Thymus (tissue), 14 donors: ENCODE measurements at places on chromosomes 2 and 18.

- no peak overlapping the region for H3K4me3 ChIP-seq
- no peaks in the 10 kb centered on the region for H3K27me3 ChIP-seq
- no peaks in the 10 kb centered on the region for H3K36me3 ChIP-seq
- DNase-seq: no peak
- H3K4me1 ChIP-seq: no peaks in the 10 kb centered on the region
Observed at GRCh38 chr2:8134473-8134932, 547.4 kb upstream of the ID2 start.

DNA sequence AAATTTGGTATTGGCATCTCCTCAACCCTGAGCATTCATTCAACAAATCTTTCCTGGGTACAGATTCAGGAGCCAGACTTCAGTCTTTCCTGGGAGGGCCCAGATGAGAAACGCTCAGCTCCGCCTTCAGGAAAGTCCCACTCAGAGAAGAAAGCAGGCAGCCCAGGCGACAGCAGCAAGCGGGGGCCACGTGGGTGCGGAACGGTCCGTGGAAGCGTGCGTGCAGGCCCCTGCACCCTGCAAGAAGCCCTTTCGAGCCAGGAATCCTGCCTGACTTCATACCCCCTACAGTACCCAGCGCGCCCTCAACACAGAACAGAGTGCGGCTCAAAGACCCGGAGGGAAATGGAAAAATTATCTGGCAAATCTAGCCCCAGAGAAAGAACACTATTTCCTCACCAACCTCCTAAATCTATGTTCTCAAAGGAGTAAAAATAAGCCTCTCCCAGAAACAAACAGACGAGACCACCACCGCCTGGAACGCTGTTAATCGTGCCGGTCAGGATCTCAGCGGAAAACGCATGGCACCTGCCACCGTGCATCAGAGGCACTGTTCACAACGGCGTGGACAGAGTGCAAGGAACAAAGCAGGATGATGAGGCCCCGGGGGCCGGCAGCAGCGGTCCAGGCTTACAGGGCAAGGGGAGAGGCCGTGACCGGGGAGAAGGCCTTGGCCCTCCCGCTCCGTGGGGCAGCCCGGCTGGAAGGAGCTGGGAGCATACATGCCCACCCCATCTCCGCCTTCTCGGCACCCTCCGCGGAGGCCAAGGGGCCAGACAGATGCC, 318.3 kb downstream of the EIPR1 start:
- H3K4me3 ChIP-seq: no peak overlapping the region
- no peaks in the 10 kb centered on the region for H3K27me3 ChIP-seq
- DNase-seq: no peak
- no peaks in the 10 kb centered on the region for H3K4me1 ChIP-seq
- H3K36me3 ChIP-seq: no peaks in the 10 kb centered on the region

DNA sequence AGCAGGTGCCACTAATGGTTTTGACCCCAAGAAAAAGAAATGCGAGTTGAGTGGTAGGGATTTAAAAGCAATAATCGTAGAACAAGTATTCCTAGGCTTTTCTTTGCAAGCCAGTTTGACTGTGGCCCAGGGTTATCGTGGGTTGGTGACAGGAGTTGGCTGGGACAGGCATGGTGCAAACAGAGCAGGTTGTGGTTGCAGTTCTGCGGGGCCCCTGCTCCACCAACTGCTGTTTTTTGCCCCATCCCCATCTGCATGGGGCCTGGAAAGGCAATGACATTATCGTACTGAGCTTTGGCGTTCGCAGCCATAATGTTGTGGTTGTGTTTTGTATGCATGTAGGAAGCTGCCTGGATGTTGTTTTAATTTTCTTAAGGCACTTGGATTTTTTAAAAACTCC, 274.0 kb downstream of the TSN start:
- DNase-seq: no peak
- no peak overlapping the region for H3K4me3 ChIP-seq
- no peaks in the 10 kb centered on the region for H3K27me3 ChIP-seq

DNA sequence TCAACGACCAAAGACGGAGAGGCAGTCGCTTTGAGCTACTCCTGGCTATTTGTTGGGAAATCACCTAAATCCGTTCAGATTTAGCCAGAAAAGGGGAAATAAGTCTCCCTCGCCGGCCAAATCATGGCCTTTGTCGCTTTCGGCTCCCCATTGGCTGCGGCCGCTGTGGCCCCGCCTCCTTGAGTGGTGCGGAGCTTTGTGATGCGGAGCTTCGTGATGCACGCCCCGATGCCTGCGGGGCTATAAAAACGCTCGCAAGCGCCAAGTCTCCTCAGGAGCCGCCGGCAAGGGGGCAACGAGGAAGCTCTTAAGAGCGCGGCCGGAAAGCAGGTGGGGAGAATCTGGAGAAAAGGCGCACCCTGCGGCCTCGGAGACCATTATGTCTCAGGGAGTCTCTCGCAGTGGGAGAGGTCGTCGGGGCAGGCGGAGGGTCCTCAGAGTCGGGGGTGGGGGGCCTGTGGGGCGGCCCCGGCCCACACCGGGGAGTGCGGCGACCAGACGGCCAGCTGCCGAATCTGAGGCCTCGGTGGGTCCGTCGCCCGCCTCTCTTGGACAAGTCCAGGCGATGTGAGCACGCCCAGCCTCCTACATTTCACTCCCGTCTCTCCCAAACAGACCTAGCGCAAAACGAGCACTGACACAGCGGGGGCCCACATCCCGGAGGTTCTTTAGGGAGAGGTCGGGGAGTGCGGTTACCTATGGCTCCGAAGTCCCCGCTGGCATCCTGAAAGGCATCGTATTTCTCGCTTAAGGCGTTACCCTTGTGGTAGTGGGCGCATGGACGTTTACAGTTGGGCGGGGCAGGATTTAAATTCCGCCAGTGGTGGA, at the start of gene CABYR:
Gene CABYR, plus strand, starts transcription at position 274 of the 828 bp plus-strand sequence. CDS start 4,053 bp downstream, outside the sequence.
- peaks cover 13% of the 10 kb centered on the region for H3K4me1 ChIP-seq
- no peaks in the 10 kb centered on the region for H3K36me3 ChIP-seq
- H3K27ac ChIP-seq: peak within 1 kb of the TSS; percentile 42
- peak within 1 kb of the TSS; percentile 49 for H3K4me3 ChIP-seq

- H3K4me3 ChIP-seq: peak overlapping the region; percentile 1
- H3K27ac ChIP-seq: no peak overlapping the region
- H3K36me3 ChIP-seq: no peaks in the 10 kb centered on the region
Observed at GRCh38 chr18:9403795-9404564, 69.4 kb downstream of the TWSG1 start.

GRCh38 chr18:14925281-14925709, 177.3 kb downstream of the ANKRD30B start:
- no peak overlapping the region for H3K4me3 ChIP-seq
- no peak for DNase-seq
- no peaks in the 10 kb centered on the region for H3K36me3 ChIP-seq
- H3K4me1 ChIP-seq: no peaks in the 10 kb centered on the region
- no peaks in the 10 kb centered on the region for H3K27me3 ChIP-seq

DNA sequence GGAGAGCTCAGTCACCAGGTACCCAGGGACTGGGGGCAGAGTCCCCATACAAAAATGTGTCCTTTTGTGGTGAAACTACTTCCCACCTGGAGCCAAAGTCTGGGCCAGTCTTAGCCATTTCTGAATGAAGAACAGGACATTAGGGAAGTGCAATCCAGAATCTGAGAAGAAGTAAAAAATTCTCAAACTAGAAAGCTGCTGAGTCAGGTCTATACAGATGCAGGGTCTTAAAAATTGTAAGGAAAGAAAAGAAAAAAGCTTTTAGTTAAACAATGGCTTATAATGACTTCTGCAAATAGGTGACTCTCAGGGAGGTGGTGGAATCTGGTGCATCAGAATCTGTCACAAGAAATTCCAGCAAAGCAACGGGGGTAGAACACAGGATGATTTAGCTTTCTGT, 13.5 kb downstream of the ZBTB7C start:
- no peak overlapping the region for H3K27ac ChIP-seq
- DNase-seq: no peak
- H3K4me1 ChIP-seq: no peaks in the 10 kb centered on the region
- H3K4me3 ChIP-seq: no peak overlapping the region
- H3K27me3 ChIP-seq: peaks cover 26% of the 10 kb centered on the region

DNA sequence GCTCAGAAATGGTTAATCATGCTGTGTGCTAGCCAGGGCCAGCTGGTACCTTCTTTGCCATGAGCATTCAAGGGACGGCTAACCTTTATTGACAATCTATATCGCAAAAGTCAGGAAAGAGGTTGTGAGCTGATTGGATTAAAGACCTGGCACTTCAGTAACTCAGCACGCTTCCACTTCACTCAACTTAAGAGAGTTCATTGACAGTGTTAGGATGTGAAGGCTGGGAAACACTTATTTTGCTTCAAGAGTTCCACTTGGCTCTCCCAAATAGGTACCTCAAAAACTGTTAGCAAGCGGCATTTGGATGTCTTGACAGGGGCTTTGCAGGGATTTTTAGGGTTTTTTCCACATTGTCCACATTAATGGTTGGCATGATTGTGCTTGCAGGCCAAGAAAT, 25.1 kb upstream of the TXNDC2 start:
- no peaks in the 10 kb centered on the region for H3K36me3 ChIP-seq
- no peaks in the 10 kb centered on the region for H3K27me3 ChIP-seq
- no peak overlapping the region for H3K27ac ChIP-seq
- H3K4me3 ChIP-seq: no peak overlapping the region

GRCh38 chr2:36609507-36609906, 11.5 kb upstream of the FEZ2 start:
- H3K27ac ChIP-seq: no peak overlapping the region
- H3K36me3 ChIP-seq: no peaks in the 10 kb centered on the region
- no peaks in the 10 kb centered on the region for H3K4me1 ChIP-seq
- DNase-seq: no peak
- H3K27me3 ChIP-seq: no peaks in the 10 kb centered on the region

DNA sequence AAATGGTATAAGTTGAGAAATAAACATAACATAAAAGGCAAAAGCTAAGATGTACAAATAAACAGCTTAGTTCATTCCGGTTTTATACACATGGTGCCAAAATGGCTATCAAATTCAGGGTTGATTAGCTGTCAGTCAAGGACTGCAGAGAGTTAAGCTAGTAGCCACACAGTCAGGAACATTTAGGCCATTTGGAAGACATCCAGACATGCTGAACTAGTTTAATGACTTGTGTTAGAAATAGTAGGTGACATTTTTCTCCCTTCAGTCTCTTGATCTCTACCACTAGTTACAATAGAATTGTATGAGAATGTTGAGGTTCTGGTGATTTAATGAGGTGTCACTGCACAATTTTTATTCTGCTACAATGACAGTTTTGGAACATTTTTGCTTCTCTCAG, 394.4 kb upstream of the SPHKAP start:
- DNase-seq: no peak
- H3K4me1 ChIP-seq: no peaks in the 10 kb centered on the region
- no peaks in the 10 kb centered on the region for H3K36me3 ChIP-seq
- no peaks in the 10 kb centered on the region for H3K27me3 ChIP-seq
- no peak overlapping the region for H3K27ac ChIP-seq
- no peak overlapping the region for H3K4me3 ChIP-seq

DNA sequence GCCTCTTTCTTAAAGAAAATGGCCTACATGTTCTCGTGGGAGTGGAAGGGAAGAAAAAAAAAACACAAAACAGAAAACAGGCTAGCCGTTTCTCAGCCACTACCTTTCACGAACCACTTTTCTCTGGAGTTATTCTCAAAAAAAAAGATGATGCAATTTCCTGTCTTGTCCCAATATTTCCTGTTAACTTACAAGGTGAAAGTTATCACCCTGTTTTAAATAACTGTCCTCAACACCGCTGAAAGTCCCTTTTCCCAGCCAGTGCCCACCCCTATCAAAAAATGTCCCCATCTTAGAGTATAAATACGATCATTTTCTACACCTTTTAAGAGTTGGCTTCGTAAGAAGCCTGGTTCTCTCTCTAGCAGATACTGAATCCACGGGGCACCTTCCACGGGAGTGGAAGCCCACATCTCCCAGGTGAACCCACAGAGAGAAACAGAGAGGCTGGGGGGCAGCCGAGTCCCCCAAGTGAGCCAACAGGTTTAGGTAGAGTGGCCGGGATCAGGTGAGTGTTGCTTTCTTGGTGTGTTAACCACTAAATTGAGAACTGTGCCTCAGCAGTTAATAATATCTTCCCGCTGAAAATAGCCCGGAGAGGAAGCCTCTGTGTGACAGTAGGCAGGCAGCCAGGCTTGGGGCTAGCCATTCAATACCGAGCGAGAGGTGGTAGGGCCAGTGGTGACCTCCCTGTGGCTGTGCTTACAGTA, 15.9 kb downstream of the SMAD7 start:
- no peak for DNase-seq
- no peaks in the 10 kb centered on the region for H3K36me3 ChIP-seq
- H3K4me1 ChIP-seq: peaks cover 13% of the 10 kb centered on the region
- no peak overlapping the region for H3K4me3 ChIP-seq
- peak overlapping the region; percentile 38 for H3K27ac ChIP-seq

- no peak overlapping the region for H3K27ac ChIP-seq
- H3K4me3 ChIP-seq: no peak overlapping the region
- peaks cover 24% of the 10 kb centered on the region for H3K36me3 ChIP-seq
- H3K27me3 ChIP-seq: no peaks in the 10 kb centered on the region
Observed at GRCh38 chr2:200772620-200773019, 39.1 kb upstream of the BZW1 start.

DNA sequence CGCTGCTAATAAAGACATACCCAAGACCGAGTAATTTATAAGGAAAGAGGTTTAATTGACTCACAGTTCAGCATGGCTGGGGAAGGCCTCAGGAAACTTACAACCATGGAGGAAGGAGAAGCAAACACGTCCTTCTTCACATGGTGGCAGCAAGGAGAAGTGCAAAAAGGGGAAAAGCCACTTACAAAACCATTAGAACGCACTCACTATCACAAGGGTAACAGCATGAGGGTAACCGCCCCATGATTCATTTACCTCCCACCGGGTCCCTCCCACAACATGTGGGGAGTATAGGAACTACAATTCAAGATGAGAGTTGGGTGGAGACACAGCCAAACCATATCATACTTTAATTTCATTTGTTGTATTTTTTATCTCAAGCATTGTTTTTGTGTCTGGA, 67.5 kb downstream of the ATP9B start:
- no peak for DNase-seq
- no peak overlapping the region for H3K4me3 ChIP-seq
- no peaks in the 10 kb centered on the region for H3K27me3 ChIP-seq
- no peaks in the 10 kb centered on the region for H3K4me1 ChIP-seq

DNA sequence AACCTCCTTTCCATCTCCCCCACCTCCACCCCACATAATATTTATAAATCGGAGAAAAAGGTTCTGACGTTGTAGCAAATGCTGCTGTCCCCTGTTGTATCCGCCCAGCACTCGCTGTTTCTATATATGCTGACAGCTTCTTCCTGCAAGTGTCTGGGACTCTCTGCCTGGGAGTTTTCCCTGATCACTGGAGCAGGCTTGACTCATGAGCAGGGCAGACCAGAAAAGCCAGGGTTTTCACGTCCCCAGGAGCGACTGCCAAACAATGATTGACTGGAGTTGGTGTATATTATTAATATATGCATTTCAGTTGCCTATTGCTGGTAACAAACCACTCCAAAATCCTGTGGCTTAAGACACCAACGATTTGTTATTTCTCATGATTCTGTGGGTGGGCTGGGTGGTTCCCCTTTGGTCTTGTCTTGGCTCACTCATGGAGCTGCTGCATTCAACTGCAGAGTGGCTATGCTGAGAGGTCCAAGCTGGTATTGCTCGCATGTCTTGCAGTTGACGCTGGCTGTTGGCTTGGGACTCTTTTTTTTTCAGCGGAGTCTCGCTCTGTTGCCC, 21.2 kb upstream of the ASXL2 start:
- H3K4me1 ChIP-seq: no peaks in the 10 kb centered on the region
- H3K36me3 ChIP-seq: no peaks in the 10 kb centered on the region
- H3K27me3 ChIP-seq: no peaks in the 10 kb centered on the region
- H3K4me3 ChIP-seq: no peak overlapping the region
